ENCODE measurements at places on chromosomes 2 and 18.

DNA sequence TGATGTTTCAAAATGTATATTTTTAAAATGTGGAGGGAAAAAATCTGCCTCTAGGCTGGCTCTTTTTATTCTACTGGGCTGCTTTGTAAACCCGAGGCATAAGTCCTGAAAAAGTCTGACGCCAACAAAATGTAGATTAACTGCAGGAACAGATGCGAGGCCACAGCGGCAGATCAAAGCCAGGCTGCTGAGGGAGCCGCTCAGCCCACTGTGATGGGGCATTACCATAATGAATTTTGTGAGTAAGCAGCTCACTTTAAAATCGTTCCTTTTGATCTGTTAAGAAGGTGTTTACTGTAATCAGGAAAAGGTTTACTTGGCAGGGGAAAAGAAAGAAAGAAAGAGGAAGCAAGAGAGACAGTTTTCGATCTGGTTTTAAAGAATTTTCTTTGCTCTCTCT is 269.0 kb downstream of the ICOS start:
- no peak for DNase-seq

GRCh38 chr18:5155218-5155906 is 41.7 kb downstream of the AKAIN1 start:
- DNase-seq, result no peak

DNA sequence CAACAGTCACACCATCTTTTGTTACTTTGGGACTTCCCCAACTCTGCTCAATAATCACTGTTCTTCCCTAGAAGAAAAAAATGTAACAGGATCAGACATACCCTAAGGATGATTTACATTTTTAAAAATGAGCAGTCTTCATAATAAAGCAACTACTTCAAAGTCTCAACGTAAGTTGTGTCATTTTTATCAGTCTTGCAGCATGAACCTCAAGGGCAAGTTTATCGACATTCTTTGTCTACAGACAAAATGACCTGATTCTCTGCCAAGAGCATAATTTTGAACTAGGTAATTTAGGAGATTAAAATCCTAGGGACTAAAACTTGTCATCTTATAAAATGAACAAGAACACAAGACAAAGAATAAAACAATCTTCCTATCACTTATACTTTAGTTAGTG is 2.3 kb downstream of the HSPD1 start:
- DNase-seq, result no peak

DNA sequence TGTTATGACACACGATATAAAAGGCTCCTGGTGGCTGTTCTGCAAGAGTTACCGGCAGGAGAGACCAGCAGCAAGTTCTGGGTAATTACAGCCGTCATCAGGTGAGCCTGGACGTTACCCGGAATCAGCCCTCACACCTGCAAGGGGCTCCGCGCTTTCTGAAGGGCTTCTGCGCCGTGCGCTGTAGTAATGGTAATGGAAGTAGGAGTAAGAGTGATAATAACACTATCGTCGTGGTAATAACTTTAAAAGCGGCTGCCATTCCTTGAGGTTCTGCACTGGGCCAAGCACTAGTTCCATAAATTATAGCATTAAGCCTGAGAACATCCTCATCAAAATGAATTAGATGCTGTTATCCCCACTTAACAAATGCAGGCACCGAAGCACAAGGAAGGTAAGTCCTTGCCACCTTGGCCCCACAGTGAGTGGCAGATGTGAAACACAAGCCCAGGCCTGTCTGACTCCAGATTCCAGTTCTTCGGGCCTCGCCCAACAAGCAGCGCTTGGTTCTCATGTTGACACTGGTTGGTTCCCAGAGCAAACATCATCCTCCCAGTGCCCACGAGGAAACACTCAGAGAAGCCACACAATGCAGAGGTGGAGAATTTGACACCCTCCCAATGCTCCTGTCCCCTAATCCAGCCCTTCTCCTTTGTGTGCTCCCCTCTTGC is 205.2 kb downstream of the EIPR1 start:
- DNase-seq, result no peak

GRCh38 chr2:24453379-24454073 is 37.5 kb upstream of the NCOA1 start:
- DNase-seq, result no peak

GRCh38 chr2:10741139-10741538 is 19.7 kb downstream of the ATP6V1C2 start:
- no peak for DNase-seq

- no peak for DNase-seq
Observed at GRCh38 chr2:220279372-220279771, 651.9 kb downstream of the SLC4A3 start.

DNA sequence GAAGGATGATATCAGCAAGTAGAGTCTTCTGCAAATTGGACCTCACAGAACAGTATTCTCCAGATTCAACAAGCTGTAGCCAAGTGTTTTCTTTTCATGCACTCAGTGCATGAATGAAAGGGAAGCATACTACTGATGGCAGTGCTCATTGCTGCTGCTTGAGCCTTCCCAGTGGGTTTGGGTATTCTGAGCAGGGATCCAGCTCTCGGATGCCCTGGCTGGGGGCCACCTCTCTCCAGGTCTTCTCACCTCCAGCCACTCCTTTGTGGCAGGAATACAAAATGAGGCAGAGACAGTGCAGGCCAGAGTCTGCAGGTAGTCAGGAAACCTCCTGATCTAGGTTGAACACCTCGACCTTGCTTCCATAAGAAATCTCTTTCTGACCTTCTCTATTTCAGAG is 390.4 kb upstream of the CELF4 start:
- no peak for DNase-seq

GRCh38 chr18:6746386-6746960 is 17.0 kb downstream of the ARHGAP28 start:
- no peak for DNase-seq

- no peak for DNase-seq
Observed at GRCh38 chr2:200042944-200043343, 87.6 kb downstream of the MAIP1 start.

DNA sequence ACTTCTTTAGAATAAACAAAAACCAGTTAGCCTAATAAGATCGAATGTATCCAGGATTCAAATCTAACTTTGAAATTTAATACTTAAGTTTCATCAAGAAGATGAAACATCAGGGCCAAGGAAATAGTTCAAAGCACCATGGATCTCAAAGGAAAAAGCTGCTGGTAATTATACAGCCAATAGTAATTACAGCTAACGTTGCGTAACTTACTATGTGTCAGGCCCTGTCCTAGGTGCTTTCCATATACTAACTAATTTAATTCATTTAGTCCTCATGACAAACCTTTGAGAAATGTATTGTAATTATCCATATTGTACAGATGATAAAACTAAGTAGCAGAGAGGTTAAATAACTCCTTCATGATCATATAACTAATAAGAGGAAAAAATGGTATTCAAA is 598.6 kb downstream of the NYAP2 start:
- DNase-seq, result no peak

All from pancreas (tissue), 10 donors.